Stimulated activated naive CD8-positive, alpha-beta T cell treated with anti-CD3 and anti-CD28 coated beads, Interleukin-15, Interleukin-2, amounts not matched to agents 100 U/mL and 50 U/mL, for 24 hours (primary cell): ENCODE measurements at places on chromosomes 13 and 19.

GRCh38 chr13:46202188-46202795 lies 9.4 kb upstream of the LRRC63 start:
- DNase-seq, result no peak

- no peak for DNase-seq
Measured at GRCh38 chr19:33344573-33344925, 29.0 kb upstream of the CEBPG start.

DNA sequence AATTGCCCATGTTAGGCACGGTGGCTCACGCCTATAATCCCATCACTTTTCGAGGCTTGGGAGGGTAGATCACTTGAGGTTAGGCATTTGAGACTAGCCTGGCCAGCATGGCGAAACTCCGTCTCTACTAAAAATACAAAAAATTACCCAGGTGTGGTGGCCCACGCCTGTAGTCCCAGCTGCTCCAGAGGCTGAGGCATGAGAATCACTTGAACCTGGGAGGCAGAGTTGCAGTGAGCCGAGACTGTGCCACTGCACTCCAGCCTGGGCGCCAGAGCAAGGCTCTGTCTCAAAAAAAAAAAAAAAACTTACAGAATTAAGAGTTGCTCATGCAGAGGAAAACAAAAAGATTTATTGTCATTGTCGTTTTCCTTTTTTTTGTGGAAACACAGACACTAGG lies 3.4 kb upstream of the PSMC4 start:
- peak; percentile 2 for DNase-seq

- DNase-seq, result no peak
Measured at GRCh38 chr19:56319991-56320390, 5.4 kb upstream of the ZSCAN5A start.

GRCh38 chr19:13430790-13431582 lies 75.3 kb downstream of the CACNA1A start:
- peak; percentile 60 for DNase-seq
